ENCODE measurements at places on chromosomes 2 and 18.
A peak's percentile ranks its signal among the peaks of the same experiment; 100 is the strongest.

GRCh38 chr2:143754742-143755141, 625.5 kb downstream of the ARHGAP15 start:
- no peak for DNase-seq

- DNase-seq = peak; percentile 14
These were observed 43.6 kb upstream of the ZNF804A start for GRCh38 chr2:184554736-184555135.

DNA sequence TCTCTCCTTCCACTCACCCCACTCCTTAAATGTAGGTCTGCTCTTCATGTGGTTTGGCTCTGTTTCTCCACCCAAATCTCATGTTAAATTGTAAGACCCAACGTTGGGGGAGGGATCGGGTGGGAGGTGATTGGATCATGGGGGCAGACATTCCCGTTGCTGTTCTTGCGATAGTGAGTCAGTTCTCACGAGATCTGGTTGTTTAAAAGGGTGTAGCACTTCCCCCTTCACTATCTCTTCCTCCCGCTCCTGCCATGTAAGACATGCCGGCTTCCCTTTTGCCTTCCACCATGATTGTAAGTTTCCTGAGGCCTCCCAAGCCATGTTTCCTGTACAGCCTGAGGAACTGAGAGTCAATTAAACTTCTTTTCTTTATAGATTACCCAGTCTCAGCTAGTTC, 1044.5 kb upstream of the POU3F3 start:
- DNase-seq = peak; percentile 29

DNA sequence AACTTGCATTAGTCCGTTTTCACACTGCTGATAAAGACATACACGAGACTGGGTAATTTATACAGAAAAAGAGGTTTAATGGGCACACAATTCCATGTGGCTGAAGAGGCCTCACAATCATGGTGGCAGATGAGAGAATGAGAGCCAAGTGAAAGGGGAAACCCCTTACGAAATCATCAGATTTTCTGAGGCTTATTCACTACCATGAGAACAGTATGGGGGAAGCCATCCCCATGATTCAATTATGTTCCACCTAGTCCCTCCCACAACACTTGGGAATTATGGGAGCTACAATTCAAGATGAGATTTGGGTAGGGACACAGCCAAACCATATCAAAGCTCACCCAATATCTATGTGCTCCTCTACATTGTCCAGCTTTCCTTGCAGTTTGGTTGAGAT, 16.0 kb upstream of the SERPINE2 start:
- DNase-seq = peak; percentile 11

GRCh38 chr18:62610351-62610700, 87.5 kb downstream of the ZCCHC2 start:
- no peak for DNase-seq

- DNase-seq = no peak
These were observed 28.5 kb upstream of the HS6ST1 start for GRCh38 chr2:128347171-128347558.

DNA sequence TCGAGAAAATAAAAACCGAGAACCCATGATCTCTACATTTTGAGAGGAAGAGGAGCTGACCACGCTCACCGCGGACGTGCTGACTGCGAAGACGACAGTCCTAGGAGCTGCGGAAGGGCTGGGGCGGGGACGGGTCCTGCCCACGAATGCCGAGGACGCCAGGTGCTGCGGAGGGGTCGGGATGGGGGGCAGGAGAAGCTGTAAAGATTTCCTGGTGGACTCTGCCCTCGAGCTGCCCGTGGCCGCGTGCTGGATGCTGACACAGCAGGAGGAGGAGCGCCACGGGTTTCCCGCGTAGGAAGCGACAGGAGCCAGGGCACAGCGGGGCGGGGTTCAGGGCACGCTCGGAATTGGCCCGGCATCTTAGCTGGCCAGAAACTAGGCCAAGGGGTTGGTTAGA, 22.2 kb downstream of the ZSCAN30 start:
- no peak for DNase-seq

DNA sequence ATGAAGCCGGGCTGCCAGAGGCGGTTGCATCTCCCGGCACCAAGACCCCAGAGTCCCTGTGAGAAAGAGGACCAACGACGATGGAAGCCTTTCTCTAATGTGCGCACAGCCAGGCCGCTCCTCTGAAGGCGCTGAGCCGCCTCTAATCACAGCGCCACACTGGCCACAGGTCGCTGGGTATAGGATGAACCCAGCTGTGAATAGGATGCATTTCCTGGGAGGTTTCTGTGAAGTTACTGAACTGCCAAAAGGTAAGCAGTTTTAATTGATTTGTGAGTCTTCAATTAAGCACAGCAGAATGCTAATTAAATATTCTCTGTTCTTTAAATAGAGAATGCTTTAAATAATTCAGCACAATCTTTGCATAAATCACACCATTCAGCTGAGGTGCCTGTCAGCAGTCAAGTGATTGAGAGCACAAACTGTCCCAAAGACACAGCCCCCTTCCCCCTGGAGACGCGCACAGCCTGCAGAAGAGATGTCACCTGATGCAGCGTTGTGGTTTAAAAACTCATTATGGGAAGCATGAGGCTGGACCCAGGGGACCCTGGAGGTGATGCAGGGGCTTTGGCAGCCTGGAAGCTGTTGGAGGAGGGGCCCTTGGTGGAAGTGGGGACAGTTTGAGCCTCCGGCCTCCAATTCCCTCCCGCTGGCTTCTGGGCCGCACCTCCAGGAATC, 98.1 kb downstream of the RTP5 start:
- no peak for DNase-seq

DNA sequence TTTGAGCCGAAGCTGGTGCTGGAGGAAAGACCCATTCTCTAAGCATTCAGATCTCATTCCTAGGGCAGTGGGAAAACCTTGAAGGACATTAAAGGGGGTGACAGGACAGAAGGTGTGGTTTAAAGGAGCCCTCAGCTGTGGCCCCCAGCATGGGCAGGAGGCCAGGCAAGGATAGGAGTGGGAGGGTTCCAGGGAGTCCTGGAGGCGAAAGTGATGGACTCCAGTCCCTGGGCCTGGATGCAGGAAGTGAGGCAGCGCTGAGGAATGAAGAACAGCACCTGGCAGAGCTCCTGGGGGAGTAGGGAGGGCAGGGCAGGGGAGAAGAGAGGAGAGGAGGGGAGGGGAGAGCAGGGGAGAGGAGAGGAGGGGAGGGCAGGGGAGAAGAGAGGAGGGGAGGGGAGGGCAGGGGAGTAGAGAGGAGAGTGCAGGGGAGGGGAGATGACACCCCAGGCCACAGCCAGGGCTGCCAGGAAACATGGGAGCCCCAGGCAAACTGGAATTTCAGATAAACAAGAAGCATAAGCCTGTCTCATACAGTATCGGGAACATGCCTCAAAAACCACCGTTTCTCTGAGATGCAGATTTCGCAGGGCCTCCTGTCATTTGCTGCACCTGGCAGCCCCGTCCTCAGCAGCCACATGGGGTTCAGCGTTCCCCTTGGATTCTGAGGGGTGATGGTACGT, 5.7 kb downstream of the RAMP1 start:
- peak; percentile 82 for DNase-seq

GRCh38 chr2:136118819-136119716, 1.1 kb upstream of the CXCR4 start:
- DNase-seq = no peak

- no peak for DNase-seq
These were observed 56.2 kb downstream of the BCL2L11 start for GRCh38 chr2:111176867-111177266.

DNA sequence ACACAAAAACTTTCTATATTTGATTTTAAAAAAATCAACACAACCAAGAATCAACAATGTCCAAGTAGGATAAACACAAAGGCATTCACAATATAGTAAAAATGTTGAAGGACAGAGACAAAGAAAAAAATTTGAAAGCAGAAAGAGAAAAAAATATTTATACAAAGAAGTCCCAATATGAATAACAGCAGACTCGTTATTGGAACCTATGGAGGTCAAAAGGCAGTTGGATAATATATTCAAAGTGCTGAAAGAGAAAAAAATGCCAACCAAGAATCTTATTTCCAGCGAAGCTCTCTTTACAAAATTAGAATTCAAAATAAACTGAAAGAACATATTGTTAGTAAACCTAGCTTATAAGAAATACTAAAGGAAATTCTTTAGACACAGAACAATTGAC, 859.5 kb downstream of the LRP1B start:
- no peak for DNase-seq

- no peak for DNase-seq
These were observed 30.6 kb downstream of the CYP26B1 start for GRCh38 chr2:72117029-72117428.

- DNase-seq = no peak
These were observed 24.9 kb downstream of the COPS9 start for GRCh38 chr2:240111253-240111652.

Data from HT1080 (cell line).